Left hindlimb (tissue), 1 donor: ENCODE measurements at places on chromosomes 3 and 15.
A peak's percentile ranks its signal among the peaks of the same experiment; 100 is the strongest.

- no peak for DNase-seq
Measured at GRCh38 chr15:63109920-63110319, 11.7 kb upstream of the LACTB start.

DNA sequence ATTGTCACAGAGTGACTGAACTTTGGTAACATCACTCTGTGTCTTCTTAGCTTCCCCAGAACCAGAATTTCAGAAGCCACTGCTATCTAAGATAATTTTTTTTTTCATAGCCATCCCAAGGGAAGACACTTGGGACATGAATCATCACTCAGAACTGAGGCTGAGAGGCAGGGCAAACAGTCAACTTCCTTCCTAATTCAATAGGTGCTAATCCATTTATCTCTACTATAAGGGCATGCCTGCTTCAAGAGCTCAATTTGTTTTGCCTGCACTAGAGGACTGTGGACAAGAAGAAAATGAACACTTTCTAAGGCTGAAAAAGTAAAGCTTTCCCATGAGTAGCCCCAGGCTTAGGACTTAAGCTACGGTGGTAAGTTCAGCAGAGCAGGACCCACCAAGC, 56.7 kb upstream of the MYRIP start:
- no peak for DNase-seq

DNA sequence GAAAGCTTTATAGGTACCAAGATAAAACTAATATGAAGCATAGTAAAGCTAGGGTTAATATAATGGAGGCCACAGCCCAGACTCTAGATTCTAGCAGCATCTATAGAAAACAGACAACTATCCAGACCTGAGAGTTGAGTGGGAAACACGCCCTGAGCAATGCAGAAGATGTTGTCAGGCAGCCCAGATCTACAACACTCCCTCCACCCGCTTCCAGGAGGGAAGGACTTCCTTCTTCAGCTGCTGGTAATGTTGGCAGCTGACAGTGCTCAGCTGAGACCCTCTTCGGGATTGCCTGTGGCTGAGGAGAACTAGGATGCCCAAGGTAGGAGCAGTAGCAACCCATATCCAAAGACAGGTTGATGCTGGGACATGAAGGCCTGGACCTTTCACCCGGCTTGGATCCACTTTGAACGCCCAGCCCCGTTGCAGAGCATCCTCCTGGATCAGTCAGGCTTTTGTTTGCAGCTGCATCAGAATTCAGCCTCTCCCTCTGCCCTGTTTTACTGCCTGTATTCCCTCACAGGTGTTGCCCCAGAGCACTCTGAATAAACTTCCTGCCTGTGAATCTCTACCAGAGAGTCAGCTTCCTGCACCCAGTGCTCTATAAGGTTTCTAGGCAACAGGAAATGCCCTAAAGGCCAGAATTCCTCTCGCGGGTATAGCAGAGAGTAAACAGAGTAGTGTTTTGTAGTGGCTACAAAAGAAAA, 174.7 kb upstream of the IL12A start:
- DNase-seq: no peak

GRCh38 chr3:31213869-31214486, 318.7 kb upstream of the STT3B start:
- no peak for DNase-seq

DNA sequence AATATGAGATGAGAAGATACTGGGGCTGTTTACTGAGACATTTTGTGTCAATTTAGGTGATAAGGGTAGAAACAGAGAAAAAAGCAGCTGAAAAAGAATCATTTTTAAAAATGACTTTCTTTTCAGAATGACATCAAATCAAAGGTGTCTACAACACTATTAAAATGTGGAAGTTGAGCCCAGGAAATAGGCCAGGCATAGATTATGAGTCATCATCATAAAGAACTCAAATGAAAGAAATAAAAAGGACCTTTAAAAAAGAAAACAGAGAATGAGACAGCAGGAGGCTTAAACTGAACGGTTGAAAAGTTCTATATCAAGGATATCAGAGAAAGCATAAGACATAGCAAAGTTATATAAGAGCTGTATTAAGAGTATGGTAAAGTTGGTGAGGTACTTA, 442.5 kb downstream of the CNTN6 start:
- no peak for DNase-seq

DNA sequence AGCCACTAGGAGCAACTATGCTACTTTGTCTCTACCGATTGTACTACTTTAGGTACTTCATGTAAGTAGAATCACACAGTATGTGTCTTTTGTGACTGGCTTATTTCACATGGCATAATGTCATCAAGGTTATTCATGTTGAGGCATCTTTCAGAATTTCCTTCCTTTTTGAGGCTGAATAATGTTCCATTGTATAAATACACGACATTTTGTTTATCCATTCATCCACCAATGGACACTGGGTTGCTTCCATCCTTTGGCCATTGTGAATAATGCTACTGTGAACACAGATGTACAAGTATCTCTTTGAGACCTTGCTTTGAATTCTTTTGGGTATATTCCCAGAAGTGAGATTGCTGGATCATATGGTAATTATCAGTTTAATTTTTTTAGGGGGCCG, 29.2 kb downstream of the MYO5A start:
- no peak for DNase-seq

GRCh38 chr3:179613807-179614206, 9.2 kb downstream of the NDUFB5 start:
- DNase-seq: no peak

DNA sequence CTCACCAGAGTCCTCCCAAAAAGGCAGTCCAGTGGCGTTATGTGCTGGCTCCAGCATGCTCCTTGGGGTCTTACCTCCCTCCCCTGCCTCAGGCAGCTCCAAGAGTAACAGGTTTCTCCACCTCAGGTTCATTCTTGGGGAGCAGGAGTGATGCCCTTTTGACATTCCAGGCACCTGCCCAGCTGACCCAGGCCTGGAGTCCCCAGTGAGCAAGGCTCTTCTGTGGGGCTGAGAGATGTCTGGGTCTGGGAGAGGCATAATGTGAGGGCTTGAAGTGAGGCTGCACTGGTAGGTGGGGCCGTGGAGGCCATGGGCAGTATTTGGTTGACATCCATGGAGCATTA, 15.3 kb downstream of the PXYLP1 start:
- DNase-seq: no peak

DNA sequence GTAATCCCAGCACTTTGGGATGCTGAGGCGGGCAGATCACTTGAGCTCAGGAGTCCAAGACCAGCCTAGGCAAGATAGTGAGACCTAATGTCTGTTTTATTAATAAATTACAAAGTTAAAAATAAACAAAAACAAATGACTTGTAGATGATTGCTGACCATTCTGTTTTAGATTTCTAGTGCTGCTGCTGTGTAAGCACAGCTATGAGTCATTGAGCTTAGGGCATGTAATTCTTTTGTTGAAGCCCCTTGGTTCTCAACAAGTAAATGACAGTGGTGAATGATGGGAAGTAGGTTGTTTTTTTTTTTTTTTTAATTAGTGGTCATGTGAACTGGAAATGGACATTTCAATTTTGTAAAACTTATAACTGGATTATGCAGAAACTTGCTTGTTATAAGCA, 63.3 kb downstream of the LEO1 start:
- DNase-seq: no peak

DNA sequence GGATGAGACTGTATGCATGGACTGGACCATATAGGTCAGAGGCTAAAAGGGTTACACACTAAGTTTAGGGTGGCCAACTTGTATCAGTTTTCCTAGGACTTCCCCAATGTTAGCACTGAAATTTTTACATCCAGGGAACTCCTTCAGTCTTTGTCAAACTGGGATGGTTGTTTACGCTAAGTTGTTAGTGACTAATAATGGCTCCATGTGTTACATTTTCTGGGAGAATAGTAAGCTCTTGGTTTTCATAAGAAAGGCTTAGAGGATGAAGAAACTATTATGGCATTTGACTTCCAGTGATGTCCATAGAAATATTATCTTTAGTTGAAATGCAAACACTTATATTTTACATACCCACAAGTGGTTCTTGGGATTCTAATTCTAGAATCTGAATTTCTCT, 57.9 kb upstream of the ST3GAL6 start:
- DNase-seq: no peak

GRCh38 chr3:153348457-153349107, 186.6 kb downstream of the RAP2B start:
- DNase-seq: no peak

- peak; percentile 36 for DNase-seq
Measured at GRCh38 chr3:101928890-101929289, 79.6 kb downstream of the NFKBIZ start.

DNA sequence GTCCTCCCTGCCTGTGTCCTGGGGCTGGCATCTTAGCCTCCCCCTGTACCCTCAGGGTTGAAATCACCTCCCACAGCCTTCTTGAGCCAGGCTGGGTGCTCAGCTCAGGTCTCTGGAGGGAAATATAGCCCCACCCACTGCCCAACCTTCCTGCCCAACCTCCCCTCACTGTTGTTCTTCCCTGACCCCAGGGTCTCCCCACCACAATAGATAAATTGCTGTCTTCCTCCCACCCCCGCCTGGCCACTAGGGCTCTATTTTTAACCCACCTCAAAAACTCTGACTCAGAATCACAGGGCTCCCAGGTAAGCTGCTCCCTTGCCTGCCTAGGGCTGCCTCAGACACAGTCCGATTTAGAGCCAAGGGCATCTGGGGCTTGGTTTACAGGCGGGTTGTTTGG, 15.0 kb downstream of the HCN4 start:
- no peak for DNase-seq

- DNase-seq: no peak
Measured at GRCh38 chr15:49023354-49023753, 22.9 kb downstream of the SECISBP2L start.

DNA sequence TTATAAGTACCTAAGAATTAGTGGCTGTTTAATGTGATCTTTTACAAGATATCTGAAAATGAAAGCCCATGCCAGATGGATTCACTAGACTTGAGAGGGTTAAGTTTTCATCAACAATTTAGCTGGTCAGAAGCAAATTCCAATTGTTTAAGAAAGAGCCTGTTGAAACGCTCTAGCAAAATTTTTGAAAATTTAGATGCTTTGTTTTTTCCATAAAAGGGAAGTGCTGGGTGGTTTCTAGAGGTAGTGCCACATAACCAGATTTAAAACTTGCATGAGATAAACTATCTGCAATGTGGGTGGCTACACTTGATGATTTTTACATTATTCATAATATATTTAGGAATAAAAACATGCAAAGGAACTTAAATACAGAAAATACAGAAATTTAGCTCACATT, 48.5 kb upstream of the SKIL start:
- DNase-seq: no peak

GRCh38 chr15:92634060-92634459, 21.5 kb downstream of the FAM174B start:
- no peak for DNase-seq

DNA sequence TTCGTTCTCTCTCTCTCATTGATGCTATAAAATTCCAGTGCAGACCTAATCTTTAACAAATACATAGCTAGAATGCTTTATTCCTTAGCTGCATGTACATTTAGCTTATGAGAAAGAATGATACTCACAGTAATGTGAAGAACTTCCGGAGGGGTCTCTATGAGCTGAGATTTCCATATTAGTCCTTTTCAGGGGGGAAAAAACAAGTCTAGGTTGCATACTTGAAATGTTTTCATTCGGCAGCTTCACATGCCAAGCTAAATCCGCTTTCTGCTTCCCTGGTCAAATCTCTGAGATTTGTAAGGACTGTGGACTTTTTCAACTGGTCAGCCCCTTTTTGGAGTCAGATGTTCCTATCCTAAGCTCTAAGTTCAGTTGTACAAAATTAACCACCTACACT, 111.5 kb upstream of the COL8A1 start:
- DNase-seq: no peak

- DNase-seq: no peak
Measured at GRCh38 chr15:69881302-69881670, 216.4 kb downstream of the TLE3 start.

GRCh38 chr3:132756108-132756650, 34.0 kb upstream of the NPHP3 start:
- no peak for DNase-seq

- no peak for DNase-seq
Measured at GRCh38 chr3:47475029-47475569, 642 bp downstream of the SCAP start.

GRCh38 chr3:136142592-136142991, 53.5 kb downstream of the MSL2 start:
- DNase-seq: no peak
